ENCODE measurements at places on chromosomes 4 and X. TPM values are rescaled to one million over a fixed set of nuclear protein-coding genes. Genes with fewer than 3 reads are reported as not detected.

DNA sequence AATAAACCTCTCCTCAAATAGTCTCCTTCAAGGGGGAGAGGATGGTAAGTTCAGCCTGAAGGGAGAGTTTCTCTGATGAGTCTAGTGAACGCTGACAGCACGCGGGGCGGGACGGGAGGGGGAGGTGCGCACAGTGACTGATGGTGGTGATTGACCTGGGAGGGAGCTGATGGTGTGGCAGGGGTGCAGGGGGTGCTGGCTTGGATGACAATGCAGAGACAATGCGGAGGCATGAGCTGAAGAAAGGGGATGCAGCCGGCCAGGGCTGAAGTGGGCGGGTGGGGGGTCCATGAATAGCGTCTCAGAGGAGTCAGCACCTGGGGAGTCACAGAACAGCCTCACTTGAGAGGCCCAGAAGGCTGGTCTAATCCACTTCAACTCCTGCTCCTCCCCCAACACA lies 142.5 kb upstream of the PJA1 start:
- H3K4me3 ChIP-seq, result no peak overlapping the region
- DNase-seq, result no peak
- H3K27ac ChIP-seq, result no peak overlapping the region
- no peaks in the 10 kb centered on the region for H3K36me3 ChIP-seq
- no peaks in the 10 kb centered on the region for H3K4me1 ChIP-seq
- H3K27me3 ChIP-seq, result peaks cover 3% of the 10 kb centered on the region

The CPE gene
- not detected for total RNA-seq

DNA sequence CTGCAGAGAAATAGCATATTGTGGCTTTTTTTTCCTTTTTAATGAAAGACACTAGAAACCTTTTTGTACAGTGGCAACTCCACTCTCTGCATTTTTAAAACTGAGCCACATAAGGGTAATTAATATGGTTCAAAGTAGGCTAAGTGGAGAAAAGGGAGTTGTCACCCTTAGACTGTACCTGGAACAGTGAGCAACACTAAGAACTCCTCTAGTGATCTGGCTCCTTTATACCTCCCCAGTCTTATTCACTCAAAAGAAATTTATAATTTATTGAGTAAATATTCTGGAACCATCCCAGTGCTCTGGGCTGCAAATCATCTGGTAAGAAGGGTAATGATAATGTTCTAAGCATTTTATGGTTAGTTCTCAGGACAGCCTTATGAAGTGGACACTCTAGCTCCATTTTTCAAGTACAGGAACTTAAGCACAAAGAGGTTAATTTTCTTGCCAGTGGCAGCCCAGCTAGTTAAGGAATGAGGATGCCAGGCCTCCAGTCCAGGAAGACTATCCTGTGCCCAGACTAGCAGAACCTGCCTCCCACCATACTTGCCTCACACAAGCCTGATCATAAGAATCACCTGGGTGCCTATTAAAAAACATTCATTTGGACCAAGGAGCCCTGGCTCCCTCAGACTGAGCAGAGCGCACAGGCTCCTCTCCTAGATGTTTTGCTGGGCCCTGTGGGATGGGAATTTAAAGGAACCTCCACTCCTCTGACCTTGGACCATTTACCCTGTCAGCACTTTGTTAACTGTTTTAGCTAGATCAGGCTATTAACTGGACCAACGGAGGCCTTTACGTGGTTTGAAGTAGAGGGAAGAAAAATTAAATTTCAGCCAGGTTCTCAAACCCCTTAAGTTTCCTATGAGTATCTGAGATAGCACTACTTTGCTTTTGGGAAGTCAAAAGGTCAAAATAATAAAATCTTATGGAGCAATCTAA lies 102.6 kb downstream of the PDE5A start:
- no peak for DNase-seq
- no peak overlapping the region for H3K27ac ChIP-seq
- H3K4me1 ChIP-seq, result no peaks in the 10 kb centered on the region
- no peak overlapping the region for H3K4me3 ChIP-seq
- H3K27me3 ChIP-seq, result no peaks in the 10 kb centered on the region
- peaks cover 8% of the 10 kb centered on the region for H3K36me3 ChIP-seq

- H3K4me1 ChIP-seq, result peaks cover 56% of the 10 kb centered on the region
- no peak for DNase-seq
- peak overlapping the region; percentile 84 for H3K4me3 ChIP-seq
- peak overlapping the region; percentile 93 for H3K27ac ChIP-seq
Measured at GRCh38 chrX:79154596-79155359, 10.3 kb downstream of the GPR174 start.

GRCh38 chr4:1085404-1085799 lies 28.0 kb downstream of the RNF212 start:
- no peaks in the 10 kb centered on the region for H3K36me3 ChIP-seq
- no peak for DNase-seq
- no peak overlapping the region for H3K4me3 ChIP-seq
- no peak overlapping the region for H3K27ac ChIP-seq

GRCh38 chr4:78610546-78611214 lies 59.1 kb downstream of the ANXA3 start:
- DNase-seq, result no peak
- peaks cover 2% of the 10 kb centered on the region for H3K27me3 ChIP-seq
- H3K4me3 ChIP-seq, result no peak overlapping the region
- peaks cover 8% of the 10 kb centered on the region for H3K36me3 ChIP-seq
- no peak overlapping the region for H3K27ac ChIP-seq

The NPY2R gene
- total RNA-seq, result not detected

- peak overlapping the region; percentile 82 for H3K27ac ChIP-seq
- no peaks in the 10 kb centered on the region for H3K27me3 ChIP-seq
- peak overlapping the region; percentile 48 for H3K4me3 ChIP-seq
- DNase-seq, result peak; percentile 60
- peaks cover 26% of the 10 kb centered on the region for H3K4me1 ChIP-seq
- peaks cover 2% of the 10 kb centered on the region for H3K36me3 ChIP-seq
Measured at GRCh38 chrX:24493740-24494581, 28.9 kb downstream of the PDK3 start.

The GPR50 gene
- total RNA-seq, result not detected

DNA sequence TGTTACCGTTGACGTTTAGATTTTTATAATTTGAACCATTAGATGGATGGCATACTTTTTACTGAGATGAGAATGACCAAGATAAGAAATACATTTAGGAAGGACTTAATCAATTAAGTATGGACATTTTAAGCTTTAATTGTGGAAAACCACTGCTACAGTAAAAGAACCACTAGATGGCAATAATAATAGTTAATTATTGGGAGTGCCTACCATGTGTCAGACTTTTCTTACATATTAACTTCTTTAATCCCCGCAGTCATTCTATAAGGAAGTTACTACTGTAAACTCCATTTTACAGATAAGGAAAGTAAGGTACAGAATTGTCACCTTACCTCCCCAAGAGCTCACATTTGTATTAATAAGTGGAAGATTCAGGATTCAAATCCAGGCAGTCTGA lies 48.5 kb upstream of the MYOZ2 start:
- no peak for DNase-seq
- no peak overlapping the region for H3K4me3 ChIP-seq
- H3K4me1 ChIP-seq, result no peaks in the 10 kb centered on the region
- H3K27me3 ChIP-seq, result peaks cover 22% of the 10 kb centered on the region
- H3K27ac ChIP-seq, result no peak overlapping the region
- H3K36me3 ChIP-seq, result no peaks in the 10 kb centered on the region

DNA sequence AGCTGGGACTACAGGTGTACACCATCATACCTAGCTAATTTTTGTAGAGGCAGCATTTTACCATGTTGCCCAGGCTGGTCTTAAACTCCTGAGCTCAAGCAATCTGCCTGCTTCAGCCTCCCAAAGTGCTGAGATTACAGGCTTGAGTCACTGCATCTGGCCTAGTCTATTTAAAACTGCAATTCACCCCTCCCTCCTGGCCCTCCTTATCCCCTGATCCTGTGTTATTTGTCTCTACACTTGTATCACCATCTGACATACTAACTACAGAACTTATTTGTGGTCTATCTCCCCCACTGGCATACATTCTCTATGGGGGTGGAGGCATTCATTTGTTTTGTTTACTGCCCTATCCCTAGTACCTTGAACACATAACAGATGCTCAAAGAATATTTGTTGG lies 23.7 kb downstream of the CC2D2A start:
- no peaks in the 10 kb centered on the region for H3K36me3 ChIP-seq
- H3K4me1 ChIP-seq, result no peaks in the 10 kb centered on the region
- no peak overlapping the region for H3K27ac ChIP-seq
- H3K4me3 ChIP-seq, result no peak overlapping the region
- H3K27me3 ChIP-seq, result peaks cover 7% of the 10 kb centered on the region

DNA sequence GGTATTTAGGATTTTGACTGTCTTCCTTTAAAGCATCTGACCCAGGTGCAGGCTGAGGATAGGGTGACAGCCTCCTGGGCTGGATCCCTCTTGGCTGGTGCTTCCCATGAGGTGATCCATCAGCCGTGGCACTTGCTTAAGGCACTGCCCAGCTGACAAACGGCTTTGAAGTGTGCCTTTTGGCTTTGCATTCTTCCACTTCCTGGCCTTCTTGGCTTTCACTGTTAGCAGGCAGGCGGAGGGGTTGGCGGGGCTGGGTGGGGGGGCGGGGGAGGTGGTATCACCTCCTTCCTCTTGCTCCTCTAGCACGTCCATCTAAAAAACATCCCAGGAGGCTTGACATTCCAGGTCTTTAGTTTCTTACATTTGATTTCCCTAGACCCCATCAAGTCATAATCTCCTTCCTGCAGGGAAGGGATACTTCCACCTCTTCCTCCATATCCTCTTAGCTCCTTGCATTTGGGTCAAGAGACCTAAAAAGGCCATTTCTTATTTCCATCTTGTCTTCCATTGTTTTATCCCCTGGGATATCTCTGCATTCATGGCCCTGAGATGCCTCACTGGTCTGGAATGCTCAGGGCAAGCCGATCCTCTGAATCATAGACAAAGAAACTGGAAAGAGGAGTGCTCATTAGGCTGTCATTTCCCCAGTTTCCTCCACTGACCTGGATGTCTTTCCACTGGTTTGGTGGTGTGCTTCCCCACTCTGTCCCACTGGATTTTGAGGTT lies 11.3 kb upstream of the APLN start:
- no peak overlapping the region for H3K4me3 ChIP-seq
- H3K36me3 ChIP-seq, result peaks cover 1% of the 10 kb centered on the region
- no peak overlapping the region for H3K27ac ChIP-seq
- H3K4me1 ChIP-seq, result peaks cover 1% of the 10 kb centered on the region
- no peak for DNase-seq

- DNase-seq, result peak; percentile 56
- H3K4me3 ChIP-seq, result peak overlapping the region; percentile 83
- H3K4me1 ChIP-seq, result peaks cover 11% of the 10 kb centered on the region
- no peaks in the 10 kb centered on the region for H3K36me3 ChIP-seq
- peaks cover 63% of the 10 kb centered on the region for H3K27me3 ChIP-seq
Measured at GRCh38 chrX:119991005-119991787, 47.6 kb upstream of the NKAP start.

The CT45A1 gene
- not detected for total RNA-seq

DNA sequence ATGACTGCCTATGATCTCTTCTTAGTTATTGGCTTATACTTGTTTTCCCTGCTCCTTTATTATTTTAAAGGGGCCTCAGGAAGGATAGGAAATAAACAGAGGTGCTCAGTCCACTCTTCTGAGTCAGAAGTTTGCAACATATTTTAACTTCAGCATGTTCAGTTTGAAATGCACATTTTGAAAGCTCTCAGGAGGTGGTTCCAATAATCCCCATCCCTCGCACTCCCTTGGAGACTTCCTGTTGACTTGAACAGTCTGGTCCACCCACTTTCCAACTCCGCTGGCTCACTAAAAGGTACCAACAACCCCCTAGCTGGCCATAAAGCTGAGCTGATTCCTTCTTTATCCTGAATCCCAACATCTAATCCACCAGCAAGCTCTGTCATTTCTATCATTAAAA lies 78.3 kb upstream of the DUSP21 start:
- no peaks in the 10 kb centered on the region for H3K27me3 ChIP-seq
- no peak overlapping the region for H3K27ac ChIP-seq
- H3K36me3 ChIP-seq, result no peaks in the 10 kb centered on the region

GRCh38 chrX:129193357-129193756 lies 329.9 kb downstream of the SMARCA1 start:
- no peak for DNase-seq
- H3K4me1 ChIP-seq, result no peaks in the 10 kb centered on the region
- H3K27ac ChIP-seq, result no peak overlapping the region
- no peak overlapping the region for H3K4me3 ChIP-seq

DNA sequence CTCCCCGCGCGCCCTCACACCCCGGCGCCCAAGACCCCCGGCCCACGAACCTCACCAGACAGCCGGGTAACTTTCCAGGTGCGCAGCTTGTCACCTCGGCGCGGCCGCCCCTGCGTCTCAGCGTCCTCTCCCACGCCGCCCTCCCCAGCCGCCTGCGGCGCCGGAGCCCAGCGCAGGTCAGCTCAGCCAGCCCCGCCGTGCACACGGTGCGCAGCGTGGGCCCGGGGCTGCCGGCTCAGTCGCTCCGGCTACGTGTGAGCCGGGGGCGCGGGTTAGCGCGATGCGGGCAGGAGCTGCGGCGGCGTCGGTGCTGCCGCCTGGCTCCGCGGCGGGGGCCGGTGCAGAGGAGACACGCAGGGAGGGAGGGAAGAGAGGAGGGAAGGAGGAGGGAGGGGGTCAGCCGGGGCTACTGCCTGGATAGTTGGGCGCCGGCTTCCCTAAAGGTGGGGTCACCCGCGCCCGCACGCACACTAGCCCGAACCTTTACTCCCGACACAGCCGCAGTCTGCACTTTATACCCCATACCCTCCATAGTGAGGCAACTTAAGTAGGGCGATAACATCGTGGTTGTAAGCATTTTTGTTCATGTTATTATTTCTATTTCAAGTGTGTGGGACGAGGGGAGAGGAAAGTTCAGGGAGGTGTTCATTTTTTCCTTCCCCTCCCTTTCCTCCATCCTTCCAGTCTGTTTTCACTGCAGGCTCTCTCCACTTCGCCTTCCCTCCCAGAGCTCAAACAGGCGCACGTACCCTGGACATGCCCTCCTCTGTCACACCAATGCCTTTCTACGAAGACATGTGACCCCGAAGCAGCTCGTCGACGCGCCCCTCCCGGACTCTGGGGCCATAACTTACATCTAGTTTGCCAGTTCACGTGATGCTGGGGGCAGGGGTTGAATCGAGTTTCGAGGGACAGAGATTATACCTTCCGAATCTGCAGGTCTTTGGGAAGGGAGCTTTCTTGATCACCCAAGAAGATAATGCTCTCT lies at the start of gene PRKG2:
Gene PRKG2 (minus strand): TSS at position 342 of the 988 bp plus-strand sequence. CDS start 10,175 bp downstream, outside the sequence.
- DNase-seq, result no peak
- no peak within 1 kb of the TSS for H3K27ac ChIP-seq

GRCh38 chr4:93086356-93086755 lies 742.2 kb upstream of the ATOH1 start:
- H3K36me3 ChIP-seq, result no peaks in the 10 kb centered on the region
- no peak overlapping the region for H3K4me3 ChIP-seq
- no peaks in the 10 kb centered on the region for H3K27me3 ChIP-seq
- no peak for DNase-seq
- no peaks in the 10 kb centered on the region for H3K4me1 ChIP-seq
- no peak overlapping the region for H3K27ac ChIP-seq

DNA sequence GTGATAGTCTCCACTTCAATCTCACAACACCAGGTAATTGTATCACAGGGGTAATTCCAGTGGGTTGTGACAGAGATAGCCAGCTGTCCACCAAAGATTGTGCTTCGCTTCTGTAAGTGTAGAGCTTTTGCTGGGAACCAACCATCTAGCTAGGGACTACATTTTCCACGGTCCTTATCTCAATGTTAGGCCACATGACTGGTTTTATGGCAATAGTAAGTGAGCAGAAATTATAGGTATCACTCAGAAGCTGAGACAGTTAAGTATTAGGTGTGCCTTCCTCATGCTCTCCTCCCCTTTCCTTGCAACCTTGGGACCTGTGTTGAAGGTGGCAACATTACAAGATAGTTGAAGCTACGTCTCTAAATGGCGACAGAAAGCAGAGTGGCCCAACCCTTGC lies 108.8 kb upstream of the NALF2 start:
- H3K36me3 ChIP-seq, result no peaks in the 10 kb centered on the region
- H3K27ac ChIP-seq, result no peak overlapping the region
- H3K4me1 ChIP-seq, result no peaks in the 10 kb centered on the region
- no peak overlapping the region for H3K4me3 ChIP-seq
- no peaks in the 10 kb centered on the region for H3K27me3 ChIP-seq

The AFM gene
- total RNA-seq, result not detected

The PAGE4 gene
- not detected for total RNA-seq

All from activated CD4-positive, alpha-beta T cell treated with anti-CD3 and anti-CD28 coated beads, Interleukin-2, amount 10 ng/mL, durations not matched to agents 24 days and 14 days (primary cell).